Activated B cell treated with CpG ODN at 0.5 μM for 24 hours (primary cell): ENCODE measurements at places on chromosomes 16 and 17.
A peak's percentile ranks its signal among the peaks of the same experiment; 100 is the strongest.

DNA sequence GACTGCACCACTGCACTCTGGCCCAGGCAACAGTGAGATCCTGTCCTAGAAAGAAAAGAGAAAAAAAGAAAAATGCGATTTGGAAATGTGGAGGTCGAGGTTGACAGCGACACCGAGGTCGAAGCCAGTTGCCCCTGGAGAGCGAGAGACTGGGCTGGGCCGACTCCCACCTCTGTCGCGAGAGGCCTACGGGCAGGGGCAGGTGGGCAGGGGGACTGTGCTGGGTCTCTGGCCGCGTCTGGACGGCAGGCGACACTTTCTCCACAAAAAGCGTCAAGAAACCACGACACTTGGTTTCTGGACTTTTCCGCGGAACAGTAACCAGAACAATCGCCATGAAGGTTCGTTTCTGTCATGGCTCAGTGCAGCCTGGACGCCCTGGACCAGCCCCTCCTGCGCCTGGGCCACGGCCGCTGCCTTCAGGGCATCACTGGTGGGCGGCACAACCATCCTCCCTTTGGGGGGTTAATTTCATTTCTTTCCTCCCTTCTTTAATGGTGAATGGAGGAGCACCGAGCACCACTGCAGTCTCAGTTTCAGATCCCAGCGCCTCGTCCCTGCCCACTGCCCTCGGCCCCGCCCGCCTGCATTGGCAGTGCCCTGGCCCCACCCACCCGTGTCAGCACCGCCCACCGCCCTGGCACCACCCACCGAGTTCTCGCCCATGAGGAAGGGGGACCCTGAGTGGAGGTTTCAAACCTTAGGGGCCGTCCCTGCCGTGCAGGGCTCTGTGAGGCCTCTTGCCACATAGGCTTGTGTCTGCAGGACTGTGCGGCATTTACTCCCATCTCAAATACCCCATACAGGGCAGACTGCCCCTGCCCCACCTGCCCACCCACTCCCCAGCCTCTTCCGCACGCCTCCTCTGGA lies 18.5 kb upstream of the CDH15 start:
- no peak for DNase-seq

- DNase-seq = no peak
Measured at GRCh38 chr16:56551796-56552738, 12.8 kb upstream of the MT4 start.

DNA sequence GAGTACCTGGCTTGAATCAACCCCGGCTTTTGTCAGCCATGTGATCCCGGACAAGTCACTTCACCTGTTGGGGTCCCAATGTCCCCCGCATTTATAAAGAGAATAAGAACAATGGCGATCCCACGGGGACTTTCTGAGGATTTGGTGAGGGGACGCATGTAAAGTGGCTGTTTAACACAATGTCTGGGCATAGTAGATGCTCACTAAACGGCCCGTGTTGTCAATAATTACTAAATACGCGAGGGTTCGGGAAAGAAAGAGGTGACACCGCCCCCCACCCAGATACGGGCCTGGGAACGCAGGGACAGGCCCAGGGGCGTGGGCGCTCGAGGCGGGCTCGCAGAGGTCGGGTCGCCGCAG lies 1.8 kb downstream of the SYNGR3 start:
- no peak for DNase-seq

- DNase-seq = no peak
Measured at GRCh38 chr17:77618173-77618572, 340.3 kb upstream of the TNRC6C start.

GRCh38 chr16:12529582-12529981 lies 274.1 kb downstream of the CPPED1 start:
- DNase-seq = no peak

- no peak for DNase-seq
Measured at GRCh38 chr16:79204486-79204885, 396.1 kb downstream of the MAF start.

DNA sequence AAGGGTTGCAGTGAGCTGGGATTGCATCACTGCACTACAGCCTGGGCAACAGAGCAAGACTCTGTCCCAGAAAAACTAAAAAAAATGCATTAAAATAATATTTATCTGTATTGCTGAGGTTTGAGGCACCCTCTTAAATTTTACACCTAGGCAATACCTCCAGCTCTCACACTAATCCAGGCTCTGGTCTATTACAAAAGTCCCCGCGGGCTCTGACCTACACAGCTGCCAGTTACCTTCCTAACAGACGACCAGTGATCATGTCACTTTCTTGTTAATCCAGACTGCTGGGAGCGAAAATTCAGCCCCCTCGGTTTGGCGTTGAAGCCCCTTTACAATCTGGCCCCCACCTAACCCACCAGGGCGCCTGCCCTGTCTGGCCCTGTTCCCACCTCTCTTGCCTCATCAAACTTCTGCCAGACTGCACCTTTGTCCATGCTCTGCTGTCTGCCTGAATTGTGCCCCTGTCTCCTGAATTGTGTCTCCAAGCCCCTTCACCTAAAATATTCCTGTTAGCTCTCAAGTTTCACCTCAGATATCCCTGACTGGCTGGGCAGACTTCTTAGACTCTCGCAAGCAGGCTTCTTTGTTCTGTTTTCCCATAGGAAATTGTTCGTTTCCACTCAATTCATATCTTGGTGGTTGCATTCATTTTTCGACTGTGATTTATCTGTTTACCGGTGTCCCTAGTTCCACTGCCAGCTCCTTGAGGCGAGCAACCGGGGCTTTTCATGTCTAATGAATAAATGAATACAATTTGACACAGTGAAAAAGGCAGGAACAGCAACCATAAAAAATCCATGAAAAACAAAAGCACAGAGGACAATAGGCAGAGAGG lies 65.9 kb downstream of the PITPNC1 start:
- DNase-seq = no peak

DNA sequence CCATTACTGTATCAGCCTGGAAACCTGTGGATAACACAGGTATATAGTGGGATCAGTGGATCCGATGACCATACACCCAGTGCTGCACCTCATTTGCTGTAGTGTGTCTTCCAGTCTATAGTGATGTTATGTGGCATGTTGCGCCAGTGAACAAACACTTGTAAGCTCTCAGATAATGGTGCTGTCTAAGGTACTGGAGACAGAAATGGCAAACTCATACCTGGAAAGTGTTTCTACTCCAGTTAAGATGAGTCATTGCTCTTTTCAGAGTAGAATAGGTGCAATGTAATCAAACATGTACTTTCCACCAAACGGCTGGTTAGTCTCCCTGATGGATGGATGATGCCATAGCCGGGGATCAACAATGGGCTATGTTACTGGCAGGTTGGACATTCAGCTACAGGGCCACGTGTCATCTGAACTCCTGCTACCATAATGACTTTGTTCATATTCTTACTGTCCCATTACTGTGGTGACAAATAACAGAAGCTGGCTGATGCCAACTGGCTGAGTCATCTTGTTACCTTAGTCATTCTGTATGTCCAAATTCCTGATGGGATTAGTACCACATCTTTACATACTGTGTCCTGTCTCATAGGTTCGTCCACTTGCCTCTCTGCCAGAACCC lies 6.3 kb downstream of the CCL11 start:
- no peak for DNase-seq

- DNase-seq = no peak
Measured at GRCh38 chr16:65406933-65407332, 285.1 kb upstream of the CDH11 start.

DNA sequence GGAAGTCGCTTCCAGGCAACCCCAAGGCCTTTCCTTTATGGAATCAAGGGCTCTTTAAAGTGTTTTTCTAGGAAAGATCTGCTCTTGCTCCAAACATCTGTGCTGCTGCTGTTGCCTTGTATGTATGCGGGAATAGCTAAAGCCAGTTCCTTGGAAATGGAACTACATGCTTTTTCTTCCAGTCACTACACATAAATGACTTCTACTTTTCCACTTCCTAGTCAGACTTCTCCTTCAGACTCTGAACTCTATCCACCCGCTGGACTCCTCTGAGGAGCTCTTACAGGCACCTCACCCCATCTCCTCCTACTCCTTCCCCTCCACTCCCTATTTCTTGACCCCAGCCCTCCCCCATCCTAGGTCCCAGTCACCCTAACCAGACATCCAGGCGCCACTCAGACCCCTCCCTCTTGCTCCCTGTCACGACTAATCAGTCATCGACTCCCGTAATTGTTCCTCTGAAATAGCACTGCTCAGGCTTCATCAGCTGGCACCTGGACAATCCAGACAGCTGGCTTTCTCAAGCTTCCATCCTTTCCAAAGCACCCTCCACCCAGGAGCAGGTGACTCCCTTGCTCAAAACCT lies 15.0 kb upstream of the PEMT start:
- DNase-seq = no peak

GRCh38 chr17:36578671-36579070 lies 13.0 kb upstream of the DHRS11 start:
- DNase-seq = no peak

GRCh38 chr17:12622726-12623125 lies 43.0 kb upstream of the MYOCD start:
- no peak for DNase-seq

GRCh38 chr16:80317116-80317515 lies 223.7 kb upstream of the DYNLRB2 start:
- DNase-seq = no peak

- no peak for DNase-seq
Measured at GRCh38 chr17:66652840-66653507, 181.9 kb upstream of the CACNG5 start.

DNA sequence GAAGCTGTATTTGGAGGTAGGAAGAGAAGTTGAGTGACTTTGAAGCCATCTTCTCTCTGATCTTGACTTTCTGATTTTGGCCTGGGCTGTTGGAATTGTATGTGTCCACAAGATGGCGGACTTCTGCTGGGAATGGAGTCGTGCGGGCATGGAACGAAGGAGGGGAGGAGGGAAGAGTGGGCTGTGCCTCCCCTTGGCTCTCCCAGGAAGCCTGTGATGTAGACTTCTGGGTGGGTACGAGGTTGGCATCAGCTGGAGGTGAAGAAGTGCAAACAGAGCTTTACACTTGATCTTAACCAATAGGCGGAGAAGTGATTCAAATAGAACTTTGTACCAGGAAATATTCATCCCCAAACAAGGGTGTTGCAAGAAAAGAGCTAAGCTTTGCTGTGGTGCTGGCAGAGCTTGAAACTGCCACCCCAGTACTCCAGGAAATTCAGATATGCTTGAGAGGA lies 7.4 kb upstream of the TMEM220 start:
- no peak for DNase-seq

DNA sequence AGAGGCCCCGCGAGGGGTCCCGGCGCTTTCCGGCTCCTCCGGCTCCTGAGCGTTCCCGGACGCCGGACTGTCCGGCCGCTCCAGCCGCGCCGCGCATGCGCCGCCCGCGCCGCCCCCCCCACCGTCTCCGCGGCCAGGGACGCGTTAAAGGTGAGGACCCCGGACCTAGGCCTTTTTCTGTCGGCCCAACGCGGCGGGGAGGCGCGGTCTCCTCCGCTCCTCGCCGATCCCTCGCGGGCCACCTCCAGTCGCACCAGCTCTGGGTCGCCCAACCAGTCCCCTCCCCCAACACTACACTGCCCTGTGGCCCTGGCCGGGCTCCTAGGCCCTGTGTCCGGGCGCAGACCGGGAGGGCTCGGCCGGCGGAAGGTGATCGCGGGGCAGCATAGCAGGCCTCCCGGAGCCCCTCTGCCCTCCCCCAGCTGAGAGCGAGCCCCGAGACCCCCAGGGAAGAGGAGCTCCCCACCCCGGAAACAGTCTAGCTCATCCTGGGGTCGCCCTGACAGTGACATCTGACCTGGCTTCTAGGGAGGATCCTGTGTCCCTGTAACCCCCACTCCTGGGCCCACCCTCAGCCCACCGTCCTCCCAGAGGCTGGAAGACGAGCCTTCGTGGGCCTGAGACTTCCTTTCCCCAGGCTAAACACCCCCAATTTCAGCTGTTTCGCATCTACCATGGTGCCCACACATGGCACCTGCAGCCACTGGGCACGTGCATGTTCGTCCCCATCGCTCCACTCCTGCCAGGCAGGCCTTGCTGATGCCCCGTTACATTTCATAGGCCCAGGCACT lies 14.7 kb upstream of the BCAR1 start:
- peak; percentile 23 for DNase-seq

- no peak for DNase-seq
Measured at GRCh38 chr17:4584917-4585637, 748 bp downstream of the SMTNL2 start.

DNA sequence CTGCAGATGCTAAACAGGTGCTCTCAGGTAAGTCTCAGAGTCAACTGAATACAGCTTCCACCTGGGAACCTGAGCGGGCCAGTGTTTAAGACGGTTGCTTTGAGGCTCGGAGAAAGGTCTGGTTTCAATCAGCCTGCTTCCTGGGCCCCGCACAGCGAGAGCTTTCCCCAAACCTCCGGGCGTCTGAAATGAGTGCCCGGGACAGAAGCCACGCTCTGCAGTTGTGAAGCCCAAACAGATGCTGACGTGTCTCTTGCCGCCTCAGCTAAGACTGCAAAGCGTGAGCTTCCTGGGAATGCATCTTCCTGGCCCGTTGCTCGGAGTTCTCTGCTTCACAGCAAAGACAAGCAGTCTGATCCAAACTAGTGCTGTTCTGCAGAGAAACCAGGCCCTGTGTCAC lies 36.7 kb downstream of the PLXDC1 start:
- no peak for DNase-seq

DNA sequence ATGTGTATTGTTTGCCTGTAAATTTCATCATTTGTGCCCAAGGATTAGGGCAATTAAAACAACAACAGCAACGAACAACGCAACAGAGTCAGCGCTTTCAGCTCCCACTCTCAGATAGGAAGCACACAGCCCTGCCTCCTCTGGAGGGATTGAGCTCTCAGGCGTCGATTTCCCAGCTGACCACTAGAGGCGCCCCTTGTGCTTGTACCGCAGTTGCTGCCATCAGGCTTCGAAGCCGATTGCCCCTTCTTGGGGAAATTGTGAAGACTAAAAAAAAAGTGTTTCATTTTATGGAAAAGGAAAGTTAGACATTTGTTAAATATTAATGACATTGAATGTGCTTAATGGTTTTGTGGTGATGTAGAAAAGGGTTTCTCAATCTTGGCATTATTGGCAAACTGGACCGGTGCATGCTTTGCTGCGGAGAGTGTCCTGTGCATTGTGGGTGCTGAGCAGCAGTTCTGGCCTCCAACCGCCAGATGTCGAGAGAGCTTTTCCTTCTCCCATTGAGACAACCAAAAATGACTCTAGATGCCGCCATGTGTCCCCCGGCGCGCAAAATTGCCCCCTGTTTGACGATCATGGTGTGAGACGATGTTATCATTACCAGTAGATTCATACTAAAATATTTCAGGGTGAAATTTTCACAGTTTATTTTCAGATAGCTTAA lies 650.4 kb upstream of the RBFOX1 start:
- DNase-seq = no peak

- no peak for DNase-seq
Measured at GRCh38 chr17:79911430-79912399, 72.5 kb upstream of the CBX4 start.

DNA sequence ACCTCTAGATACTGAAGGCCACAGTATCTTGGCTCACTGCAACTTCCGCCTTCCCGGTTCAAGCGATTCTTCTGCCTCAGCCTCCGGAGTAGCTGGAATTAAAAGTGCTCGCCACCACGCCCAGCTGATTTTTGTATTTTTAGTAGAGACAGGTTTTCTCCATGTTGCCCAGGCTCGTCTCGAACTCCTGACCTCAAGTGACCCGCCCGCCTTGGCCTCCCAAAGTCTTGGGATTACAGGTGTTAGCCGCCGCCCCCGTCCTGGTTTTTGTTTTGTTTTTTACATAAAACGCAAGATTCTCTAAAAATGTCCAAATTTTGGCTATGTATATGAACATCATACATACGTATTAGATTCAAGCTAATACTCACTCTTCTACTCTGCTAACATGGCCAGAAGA lies 2.0 kb upstream of the GGNBP2 start:
- no peak for DNase-seq

GRCh38 chr16:57957673-57958392 lies 13.1 kb downstream of the CNGB1 start:
- DNase-seq = no peak

GRCh38 chr17:50045154-50045553 lies 10.8 kb upstream of the ITGA3 start:
- DNase-seq = no peak

GRCh38 chr17:44673893-44674292 lies 15.7 kb downstream of the CCDC43 start:
- DNase-seq = no peak
